Bronchial epithelial cell (primary cell): ENCODE measurements at places on chromosomes 11 and 22.

- DNase-seq = no peak
Observed at GRCh38 chr11:70628176-70628854, 230.0 kb downstream of the CTTN start.

- DNase-seq = peak; percentile 20
Observed at GRCh38 chr22:24011735-24012068, 598 bp downstream of the CABIN1 start.

GRCh38 chr11:8773916-8774539 lies 91.4 kb downstream of the RPL27A start:
- peak; percentile 89 for DNase-seq

DNA sequence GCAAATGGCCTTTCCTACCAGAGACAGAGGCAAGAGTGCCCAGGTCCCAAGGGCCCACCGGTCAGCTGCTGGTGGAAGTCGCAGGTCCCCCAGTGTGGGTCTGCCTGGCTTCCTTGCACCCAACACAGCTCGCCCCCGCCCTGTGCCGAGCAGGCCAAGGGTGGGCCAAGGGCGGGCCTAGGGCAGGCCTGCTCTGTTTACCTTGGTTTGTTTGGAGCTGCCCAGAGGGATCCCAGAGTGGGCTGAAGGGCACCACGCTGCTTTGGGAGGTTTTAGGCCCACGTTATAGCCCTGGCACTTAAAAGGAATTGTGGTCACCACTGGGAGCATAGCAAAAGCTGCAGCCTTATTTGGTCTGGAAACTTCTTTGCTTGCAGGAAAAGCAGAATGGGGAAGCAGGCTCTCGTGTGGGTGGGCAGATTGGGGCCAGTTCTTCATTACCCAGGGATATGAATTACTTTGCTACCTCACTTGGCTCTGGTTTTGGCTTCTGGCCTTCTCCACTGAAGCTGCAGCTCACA lies 38.0 kb downstream of the MRGPRD start:
- no peak for DNase-seq

DNA sequence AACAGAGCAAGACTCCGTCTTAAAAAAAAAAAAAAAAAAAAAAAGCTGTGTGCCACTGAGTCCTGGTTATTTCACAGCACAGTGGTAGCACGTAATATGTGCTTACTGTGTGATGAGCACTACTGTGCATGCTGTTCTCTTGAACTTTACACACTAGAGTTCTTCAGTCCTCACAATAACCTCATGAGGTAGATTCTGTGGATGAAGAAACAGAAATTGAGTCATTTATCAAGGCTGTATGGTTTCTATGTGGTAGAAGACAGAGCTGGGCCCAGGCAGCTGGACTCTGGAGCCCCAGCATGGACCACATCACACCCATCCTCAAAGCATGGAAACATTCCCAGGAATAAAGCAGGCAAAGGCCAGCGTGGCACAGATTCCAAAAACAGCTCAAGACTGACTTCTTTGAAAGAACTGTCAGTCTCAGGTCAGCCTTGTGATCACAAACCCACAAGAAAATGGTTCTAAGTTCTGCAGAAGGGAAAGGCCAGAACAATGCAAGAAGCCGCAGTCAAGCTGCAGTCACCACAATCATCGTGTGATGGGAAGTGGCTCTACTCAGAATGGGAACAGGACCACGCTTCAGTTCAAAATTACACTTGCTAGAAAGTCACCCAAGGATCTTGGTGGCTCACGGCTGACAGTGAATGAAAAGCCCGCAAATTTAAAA lies 49.5 kb downstream of the MICAL3 start:
- no peak for DNase-seq

DNA sequence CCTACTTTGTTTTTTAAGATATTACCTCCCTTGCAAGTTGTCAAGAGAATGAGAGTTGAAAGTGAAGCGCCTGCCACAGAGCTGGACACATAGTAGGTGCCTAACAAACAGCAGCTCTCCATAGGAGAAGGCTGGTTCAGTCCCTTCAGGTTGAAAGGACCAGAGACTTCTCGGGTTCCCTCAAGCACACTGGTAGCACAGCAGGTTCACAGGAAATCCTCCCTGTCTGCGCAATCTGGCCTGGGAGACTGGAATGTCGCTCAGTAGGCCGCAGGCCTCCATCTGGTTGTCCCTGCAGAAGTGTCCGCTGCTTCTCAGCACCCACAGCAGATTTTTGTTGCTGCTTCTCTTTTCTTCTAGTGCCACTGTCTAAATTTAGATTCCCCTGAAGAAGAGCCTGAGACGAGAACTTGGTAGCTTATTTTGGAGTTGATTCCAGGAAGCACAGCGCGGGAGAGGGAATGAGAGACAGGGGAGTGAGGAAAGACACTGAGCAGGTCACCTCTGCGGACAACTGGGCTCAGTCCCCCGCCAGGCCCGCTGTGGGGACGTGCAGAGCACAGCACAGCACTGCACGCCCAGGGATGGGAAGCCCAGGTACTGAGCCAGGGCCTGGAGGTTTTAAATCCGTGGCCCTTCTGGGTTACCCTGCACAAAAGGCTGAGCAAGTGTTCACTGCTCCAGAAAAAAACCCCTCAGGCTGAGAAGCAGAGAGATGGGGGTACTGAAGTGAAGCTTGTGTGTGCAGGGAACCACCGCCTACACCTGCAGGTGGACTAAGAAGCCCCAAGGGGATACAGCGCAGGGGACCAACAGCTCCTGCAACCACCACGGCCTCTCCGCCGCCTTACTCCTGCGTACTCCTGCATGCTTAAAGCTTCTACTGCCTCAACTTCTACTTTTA lies 31.6 kb downstream of the RBX1 start:
- DNase-seq = no peak

GRCh38 chr11:43447151-43447550 lies 88.4 kb downstream of the TTC17 start:
- no peak for DNase-seq

DNA sequence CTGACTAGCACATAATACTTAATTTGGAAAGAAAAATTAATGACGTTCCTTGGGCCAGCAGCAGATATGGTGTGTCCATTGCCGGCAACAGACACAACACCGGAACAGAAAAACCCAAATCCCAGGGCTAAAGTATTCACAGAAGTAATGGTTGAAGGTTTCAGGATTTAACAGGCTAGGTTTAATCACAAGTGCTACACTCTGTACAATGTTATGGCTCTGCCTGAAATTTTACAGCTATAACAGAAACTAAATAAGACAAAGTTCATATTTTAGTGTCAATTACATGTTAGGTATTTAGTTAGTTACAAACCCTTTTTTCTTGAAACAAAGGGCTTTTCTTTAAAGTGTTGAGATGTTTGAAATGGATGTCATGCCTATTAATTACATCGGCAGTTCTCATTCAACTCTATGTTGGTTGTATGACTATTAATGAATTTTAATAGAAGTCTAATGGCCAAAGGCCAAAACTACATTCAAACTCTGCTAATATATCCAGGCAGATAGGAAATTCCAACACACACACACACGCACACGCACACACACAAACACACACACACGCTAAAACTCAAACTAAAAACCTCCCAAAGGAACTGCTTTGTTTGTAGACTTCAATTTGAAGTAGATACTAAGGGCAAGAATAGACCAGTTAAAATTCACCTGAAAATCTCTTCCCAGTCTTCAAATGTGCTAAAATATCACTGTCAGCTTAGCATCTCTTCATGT lies 27.8 kb upstream of the CLNS1A start:
- DNase-seq = no peak

DNA sequence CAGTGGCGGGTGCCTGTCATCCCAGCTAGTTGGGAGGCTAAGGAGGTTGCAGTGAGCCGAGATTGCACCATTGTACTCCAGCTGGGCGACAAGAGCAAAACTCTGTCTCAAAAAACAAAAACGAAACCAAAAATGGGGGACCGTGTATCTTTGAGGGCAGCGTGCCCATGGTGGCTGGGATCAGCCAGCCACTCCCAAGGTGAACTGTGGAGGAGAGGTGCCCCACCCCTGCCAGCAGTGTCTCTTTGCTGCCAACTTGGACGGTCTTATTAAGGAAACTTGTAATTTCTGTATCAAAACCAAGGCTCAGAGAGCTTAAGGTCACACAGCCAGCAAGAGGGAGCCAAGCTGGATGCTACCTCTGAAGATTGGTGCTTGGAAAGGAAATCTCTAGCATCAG lies 147.7 kb downstream of the CACNA1I start:
- no peak for DNase-seq

DNA sequence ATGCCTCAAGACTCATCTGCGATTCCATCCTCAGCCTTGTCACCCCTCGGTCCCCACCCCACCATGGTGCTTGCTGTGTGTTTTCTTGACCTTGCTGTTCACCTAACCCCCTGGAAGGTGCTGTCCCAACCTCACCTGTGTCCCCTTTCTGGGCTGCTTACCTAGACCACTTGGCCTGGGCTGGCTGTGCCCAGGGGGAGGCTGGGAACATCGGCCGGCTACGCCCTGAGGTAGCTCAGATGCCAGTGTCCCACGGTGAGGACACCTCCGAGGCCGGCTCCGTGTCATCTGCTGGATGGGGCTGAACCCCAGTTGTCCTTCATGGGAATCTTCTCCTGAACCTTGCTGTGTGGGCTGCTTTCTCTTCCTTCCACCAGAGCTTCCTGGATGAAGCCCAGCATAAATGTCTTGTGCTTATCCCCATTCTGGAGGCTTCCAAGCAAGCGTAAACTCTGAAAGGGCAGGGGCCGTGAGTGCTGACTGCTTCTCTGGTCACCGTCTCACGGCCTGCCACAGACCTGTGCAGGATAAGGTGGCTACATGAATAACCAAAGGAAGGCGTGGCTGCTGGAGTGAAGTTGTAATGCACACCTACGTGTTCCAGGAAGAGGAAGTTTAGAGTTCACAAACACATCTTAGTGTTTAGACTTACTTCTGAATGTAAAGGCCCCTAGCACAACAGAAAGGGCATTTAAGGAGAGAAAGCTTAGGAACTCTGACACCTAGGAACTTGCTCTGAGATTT lies 724.3 kb downstream of the TBC1D22A start:
- peak; percentile 1 for DNase-seq

DNA sequence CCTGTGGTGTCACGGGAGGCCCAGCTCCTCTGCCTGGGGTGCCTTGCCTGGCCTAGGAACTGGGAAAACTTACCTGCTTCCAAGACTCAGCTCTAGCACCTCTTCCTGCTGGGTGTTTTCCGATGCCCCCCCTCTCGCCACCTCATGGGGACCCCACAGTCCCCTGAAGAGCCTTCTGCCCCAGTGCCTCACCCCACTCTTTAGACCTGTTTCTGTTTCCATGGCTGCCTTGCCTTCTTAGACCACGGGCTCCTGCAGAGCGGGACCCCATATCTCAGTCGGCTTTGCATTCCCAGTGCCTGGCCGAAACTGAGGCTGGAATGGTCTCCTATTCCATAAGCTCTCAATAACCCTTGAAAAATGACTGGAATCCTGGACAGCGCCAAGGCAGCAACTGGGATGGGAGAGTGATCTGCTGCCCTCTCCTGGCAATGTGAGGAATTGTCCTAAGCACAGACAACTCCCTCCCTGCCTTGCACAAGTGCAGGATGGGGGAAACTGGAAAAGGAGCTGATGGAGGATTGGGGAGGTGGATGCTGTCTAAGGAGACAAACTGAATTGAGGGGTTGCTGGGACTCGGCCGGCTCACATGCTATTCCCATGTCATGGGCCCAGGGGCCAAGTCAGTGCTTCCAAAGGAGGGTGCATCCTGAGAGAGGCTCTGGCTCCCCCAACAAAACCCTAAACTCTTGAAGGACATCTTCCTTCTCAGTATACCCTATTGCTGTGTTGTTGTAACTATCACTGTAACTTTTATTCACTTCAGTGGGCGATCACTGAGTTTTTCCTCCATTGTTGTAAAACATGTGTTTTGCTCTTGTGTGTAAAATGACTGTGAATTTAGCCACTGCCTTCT lies 26.6 kb upstream of the IL17RA start:
- DNase-seq = peak; percentile 60

DNA sequence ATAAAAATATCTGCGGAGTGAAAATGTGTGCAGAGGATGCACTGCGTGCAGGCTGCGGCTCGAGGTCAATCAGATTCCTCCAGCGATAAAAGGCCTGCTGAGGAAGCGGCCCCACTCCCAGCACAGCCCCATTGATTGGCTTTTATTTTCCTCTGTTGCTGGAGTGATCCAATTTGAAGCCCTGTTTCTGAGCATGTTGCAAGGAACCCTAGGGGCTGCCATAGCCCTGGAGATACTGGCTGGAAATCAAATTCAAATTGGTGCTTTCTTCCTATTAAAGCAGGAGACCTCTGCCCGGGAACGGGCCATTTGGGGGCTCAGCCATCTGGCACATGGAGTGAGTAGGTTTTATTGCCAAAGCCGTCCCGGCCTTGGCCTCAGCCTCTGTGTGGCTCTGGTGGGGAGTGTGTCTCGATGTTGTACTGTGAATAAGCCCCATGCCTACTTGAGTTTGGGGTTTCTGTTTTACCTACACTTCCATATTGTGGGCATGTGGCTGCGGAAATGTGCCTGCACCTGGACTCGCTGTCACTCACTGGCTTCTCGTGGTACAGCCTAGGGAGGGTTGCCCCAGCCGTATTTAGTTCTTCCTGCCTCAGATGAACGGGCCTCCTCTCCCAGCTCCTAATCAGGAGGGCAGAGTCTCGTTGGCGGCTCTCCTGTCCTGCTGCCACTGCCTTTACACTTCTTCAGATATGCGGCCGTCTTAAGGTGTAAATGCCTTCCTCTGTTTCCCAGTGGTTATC lies 25.6 kb downstream of the PARVB start:
- no peak for DNase-seq

- peak; percentile 66 for DNase-seq
Observed at GRCh38 chr22:21865041-21865440, 2.4 kb downstream of the MAPK1 start.

DNA sequence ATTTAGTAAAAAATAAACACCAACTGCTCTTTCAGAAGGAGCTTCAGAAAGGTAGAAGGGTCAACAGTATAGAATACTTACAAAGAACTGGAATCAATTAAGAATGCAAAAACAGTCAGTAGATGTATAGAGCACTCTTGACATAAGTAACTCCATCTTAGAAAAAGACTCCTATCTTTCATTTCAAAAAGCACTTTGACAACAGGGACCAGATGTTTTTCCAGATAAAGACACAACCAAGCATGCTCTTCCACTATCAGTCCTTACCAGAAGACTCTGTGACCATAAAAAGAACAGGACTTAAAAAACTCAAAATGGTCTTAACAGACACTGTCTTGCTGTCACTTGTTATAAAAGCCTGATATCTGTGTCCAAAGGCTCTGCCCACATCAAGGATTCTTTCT lies 5.2 kb downstream of the SLC25A17 start:
- DNase-seq = no peak
